ENCODE measurements at places on chromosomes 2 and 18.

GRCh38 chr2:128389388-128390086, 70.9 kb upstream of the HS6ST1 start:
- no peak for DNase-seq

GRCh38 chr2:16321872-16322271, 343.8 kb downstream of the CYRIA start:
- DNase-seq: no peak

DNA sequence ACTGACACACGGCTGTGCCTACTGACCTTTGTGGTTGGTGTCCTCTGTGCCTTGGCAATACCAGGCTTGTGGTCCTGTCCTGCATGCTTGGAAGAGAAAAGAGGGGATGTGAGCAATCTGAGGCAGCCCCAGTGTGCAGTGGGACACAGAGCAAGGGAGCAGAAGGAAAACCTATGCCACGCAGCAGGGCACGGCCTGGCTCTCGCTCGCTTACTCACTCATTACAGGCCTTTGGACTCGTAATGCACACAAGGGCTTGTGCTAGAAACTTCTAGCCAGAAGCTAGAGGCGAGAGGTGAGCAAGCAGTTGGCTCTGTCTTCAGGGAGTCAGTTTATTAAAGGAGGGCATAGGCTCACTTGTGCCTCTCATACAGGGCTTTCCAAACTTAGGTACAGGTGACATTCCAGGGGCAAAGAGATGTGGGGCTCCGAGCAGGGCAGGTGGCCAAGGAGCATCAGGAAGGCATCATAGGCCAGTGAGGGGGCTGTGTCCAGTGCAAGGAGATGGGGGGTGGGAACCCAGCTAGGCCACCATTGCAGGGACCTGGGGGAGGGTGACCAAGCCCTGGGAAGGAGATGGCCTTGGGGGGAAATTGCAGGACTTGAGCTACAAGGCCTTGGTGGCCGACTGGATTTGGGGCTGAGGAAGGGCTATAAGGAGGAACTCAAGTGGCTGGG, 100.8 kb downstream of the DYSF start:
- DNase-seq: no peak

- DNase-seq: peak; percentile 24
Observed at GRCh38 chr2:158723921-158724802, 71.0 kb upstream of the DAPL1 start.

DNA sequence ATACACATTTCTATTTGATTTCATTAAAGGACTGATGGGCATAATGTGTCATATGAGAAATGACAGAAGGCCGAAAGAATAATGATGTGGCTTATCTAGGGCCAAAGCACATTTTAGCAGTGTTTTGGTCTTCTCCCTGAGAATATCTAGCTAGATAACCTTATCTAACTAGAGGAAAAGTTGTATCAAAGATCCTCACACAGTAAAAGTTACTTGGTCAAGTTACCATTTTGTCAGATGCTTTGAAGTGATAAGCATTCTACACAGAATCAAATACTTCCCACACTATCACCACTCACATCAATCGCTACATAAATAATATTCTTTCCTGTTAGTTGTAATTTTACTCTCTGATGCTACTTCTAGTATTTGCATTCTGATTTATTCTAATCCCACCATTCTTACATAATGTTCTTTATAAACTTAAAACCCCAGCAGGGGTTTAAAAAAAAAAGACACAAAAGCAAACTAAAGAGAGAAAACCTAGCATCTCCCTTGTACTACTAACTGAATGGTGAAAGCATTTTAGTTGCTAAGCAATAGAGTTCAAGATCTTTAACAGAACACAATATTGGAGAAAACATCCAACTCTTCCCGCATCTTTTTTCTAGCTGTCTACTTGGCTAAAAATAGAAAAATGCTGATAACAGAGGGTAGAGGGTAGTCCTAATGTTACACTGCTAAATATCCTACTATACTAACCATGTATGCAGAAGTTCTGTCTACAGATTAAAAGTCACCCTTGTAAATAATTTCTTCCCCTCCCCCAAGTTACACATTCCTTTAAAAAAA, 8.0 kb downstream of the XPO1 start:
- DNase-seq: no peak

- no peak for DNase-seq
Observed at GRCh38 chr18:11751341-11752115, 62.5 kb downstream of the GNAL start.

DNA sequence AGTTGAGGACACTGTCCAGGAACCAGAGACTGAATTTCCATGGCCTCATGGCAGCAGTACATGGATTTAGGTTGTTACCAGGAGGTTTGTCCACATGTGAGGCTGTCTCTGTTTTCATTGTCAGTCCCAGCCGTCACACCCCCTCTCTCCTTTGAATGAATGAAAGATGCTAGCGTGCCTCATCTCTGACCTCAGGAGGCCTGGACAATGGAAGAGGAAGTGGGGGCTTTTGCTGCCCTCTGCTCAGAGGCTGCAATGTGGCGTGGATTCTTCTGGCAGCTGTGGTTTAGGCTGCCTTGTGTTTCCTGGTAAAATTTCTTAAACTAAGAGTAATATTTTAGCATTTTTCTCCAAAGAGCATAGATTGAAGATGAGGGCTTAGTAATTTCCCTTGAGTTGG, 47.5 kb downstream of the RAB31 start:
- DNase-seq: no peak

GRCh38 chr2:96109931-96110511, 6.3 kb downstream of the ADRA2B start:
- DNase-seq: no peak

GRCh38 chr18:72063001-72063400, 481.1 kb downstream of the CBLN2 start:
- no peak for DNase-seq

DNA sequence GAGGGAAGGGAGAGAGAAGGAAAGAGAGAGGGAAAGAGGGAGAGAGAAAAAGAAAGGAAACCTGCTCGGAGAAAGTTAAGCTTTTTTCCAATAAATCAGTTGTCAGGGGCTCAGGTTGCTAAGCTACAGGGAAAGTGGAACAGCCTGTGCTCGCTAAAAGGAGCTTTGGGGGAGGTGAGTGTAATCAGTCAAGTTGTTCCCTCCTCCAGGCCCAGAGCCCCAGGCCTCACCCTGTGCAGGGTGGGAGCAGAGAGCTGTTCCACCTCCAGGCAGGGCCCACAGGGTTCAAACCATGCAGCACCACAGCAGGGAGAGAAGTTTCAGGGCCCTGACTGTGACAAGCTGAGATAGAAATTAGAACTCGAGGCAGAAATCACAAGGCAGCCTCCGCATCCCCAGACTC, 56.4 kb upstream of the PPP1CB start:
- no peak for DNase-seq

DNA sequence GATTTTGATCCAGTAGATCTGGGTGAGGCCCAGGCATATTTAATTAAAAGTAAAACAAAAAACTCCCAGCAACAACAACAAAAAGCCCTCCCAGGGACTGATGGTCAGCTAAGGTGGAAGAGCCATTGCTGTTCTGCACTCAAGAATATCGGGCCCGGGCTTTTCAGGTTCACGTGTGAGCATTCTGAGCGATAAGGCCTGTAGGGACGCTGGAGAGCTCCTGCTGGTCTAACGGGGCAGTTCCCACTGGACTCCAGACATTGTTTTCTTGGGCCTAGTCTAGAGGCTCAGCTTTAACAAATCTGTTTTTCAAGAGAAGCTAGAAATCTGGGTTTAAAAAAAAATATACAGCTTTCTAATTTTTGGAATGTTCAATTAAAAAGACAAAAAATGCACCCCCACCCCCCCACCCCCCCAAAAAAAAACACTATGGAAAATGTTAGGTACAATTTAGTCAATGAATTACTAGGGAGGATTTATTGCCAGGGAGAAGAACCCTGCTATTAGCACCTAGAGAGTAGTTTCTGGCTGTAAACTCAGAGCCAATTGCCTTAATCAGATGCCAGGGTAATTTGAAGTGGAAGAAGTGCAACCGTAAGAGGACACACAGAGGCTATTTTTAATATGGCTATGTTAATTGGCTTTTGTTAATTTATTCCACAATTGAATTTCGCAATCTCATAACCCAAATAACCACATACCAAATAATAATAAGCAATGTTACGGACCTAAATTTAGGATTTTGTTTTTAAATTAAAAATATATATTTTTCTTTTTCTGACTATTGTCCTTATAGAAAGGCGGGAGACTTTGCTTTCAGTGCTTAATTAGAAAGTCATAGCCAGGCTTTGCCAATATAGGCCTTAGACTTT, 78.9 kb downstream of the MAP4K4 start:
- DNase-seq: no peak

Data from epithelial cell of prostate (primary cell).